ENCODE measurements at places on chromosomes 2 and 18.

- no peak for DNase-seq
Measured at GRCh38 chr2:240510513-240511210, 47.1 kb downstream of the ANKMY1 start.

DNA sequence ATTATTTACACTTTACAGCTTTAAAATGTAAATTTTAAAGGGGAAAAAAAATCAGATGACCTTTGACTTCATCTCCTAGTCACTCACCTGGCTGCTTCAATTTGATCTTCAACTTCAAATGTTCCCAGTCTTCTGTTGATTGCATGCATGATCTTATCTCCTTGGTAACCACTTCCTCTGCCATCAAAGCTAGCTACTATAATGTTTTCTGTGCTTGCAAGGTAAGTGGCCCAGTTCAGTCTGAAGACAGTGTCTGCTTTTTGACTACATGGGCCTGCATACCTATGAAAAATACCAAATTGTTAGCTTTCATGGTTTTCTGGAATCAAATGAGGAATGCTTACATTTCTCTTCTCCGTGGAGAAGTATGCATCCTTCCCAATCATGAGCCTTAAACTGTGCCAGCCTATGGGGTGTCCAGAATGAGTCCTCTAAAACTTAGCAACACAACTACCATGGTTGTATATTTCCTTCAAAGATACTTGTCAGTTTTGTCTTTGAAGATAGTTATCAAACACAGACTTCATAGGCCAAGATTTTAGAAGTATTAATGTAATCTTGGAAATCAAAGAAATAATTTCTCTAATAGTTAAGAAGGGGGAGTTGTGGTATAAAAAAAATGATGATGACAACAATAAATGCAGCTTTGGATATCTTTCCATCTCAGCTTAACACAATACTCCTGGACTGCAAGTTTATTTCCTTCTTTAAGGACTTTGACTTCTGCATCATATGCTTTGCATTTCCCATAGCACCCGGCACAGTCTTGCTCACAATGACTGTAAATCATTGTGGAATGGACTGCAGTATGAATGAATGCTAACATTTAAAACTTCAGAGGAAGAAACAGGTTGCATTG is 62.1 kb downstream of the DPP4 start:
- DNase-seq, result no peak

DNA sequence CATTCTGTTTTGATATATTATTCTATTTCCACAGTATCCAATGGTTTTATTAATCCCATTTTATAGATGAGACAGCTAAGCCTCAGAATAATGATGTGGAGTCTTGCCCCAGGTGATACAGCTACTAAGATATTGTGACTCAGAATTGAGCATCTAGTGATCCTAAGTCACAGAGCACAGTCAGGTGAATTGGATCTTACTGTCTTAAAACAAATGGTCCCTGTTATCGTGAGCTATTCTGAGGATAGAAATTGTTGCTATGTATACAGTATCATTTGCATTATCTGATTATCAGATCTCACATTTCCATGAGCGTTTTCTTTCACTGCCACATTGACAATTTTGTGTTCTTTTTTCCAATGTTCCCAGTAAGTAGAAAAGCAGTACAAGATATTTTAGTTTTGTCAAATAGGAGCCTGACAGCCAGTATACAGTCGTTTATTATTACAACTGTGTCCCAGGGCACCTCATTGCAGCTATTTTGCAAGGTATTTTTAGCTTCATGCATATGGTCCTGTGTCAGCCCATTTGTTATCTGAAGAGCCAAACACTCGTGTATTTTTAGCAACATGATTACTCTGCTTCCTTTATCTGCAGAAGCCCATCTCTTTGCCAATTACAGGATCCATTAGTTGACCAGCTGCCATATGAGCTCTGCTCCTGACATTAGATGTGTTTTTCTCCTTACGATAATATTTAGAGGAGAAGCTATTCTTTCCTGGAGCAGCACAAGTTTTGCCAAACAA is 25.1 kb upstream of the SGPP2 start:
- DNase-seq, result no peak

GRCh38 chr18:46242183-46242582 is 138.0 kb downstream of the HAUS1 start:
- no peak for DNase-seq

- DNase-seq, result peak; percentile 83
Measured at GRCh38 chr2:240851078-240851991, 17.3 kb upstream of the AGXT start.

DNA sequence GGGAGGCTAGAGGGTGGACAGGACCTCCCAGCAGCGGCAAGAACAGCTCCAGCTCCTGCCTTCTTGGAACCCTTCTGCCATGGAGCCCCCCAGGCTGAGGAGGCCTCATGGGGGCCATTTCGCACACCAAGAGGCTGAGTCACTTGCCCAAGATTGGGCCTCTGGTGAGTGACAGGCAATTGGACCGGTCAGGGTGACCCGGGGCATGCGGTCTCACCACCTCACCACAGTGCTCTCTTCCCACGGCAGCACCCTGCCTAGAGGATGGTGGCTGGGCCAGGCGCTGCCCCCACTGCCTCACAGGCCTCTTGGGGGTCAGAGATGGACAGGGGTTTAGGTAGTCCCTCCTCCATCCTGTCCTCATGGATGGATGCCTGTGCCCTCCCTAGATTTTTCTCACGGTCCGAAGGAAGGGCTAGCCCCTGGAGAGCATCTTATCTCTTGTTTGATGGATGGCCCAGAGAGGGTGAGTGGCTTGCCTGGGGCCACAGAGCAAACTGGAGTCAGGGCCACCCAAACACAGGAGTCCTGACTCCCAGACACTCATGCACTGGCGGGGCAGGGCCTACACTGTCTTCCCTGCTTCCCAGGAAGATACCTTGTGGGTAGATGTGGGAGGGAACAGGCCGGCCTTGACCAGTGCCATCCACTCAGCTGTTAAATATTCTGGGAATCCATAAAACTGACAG is 119.2 kb downstream of the INHBB start:
- no peak for DNase-seq

DNA sequence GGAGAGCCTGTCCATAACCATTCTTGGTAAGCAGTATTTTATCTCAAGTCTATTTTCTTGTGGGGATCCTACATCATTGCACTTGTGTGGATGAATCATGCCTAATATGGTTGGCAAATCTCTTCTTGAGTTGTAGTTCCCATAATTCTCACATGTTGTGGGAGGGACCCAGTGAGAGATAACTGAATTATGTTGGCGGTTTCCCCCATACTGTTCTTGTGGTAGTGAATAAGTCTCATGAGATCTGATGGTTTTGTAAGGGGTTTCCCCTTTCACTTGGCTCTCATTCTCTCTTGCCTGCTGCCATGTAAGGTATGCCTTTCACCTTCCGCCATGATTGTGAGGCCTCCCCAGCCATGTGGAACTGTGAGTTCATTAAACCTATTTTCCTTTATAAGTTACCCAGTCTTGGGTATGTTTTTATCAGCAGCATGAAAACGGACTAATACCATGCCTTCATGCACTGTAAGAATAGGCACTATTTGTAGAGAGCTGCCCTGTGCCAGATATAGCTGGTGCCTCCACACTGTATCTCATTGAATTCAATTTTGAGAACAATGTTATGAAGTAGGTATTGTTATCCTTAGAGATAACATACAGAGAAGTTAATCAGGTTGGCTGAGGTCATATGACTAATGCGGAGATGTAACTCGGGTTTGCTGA is 148.3 kb downstream of the PLCL1 start:
- no peak for DNase-seq

GRCh38 chr2:106843001-106843909 is 42.7 kb downstream of the ST6GAL2 start:
- no peak for DNase-seq

GRCh38 chr2:195003881-195004471 is 653.0 kb upstream of the SLC39A10 start:
- DNase-seq, result no peak
